Caudate nucleus (tissue), 63 donors: ENCODE measurements at places on chromosomes 5 and 9.
A peak's percentile ranks its signal among the peaks of the same experiment; 100 is the strongest.

GRCh38 chr5:89028595-89029285 lies 145.8 kb upstream of the MEF2C start:
- no peak for DNase-seq

DNA sequence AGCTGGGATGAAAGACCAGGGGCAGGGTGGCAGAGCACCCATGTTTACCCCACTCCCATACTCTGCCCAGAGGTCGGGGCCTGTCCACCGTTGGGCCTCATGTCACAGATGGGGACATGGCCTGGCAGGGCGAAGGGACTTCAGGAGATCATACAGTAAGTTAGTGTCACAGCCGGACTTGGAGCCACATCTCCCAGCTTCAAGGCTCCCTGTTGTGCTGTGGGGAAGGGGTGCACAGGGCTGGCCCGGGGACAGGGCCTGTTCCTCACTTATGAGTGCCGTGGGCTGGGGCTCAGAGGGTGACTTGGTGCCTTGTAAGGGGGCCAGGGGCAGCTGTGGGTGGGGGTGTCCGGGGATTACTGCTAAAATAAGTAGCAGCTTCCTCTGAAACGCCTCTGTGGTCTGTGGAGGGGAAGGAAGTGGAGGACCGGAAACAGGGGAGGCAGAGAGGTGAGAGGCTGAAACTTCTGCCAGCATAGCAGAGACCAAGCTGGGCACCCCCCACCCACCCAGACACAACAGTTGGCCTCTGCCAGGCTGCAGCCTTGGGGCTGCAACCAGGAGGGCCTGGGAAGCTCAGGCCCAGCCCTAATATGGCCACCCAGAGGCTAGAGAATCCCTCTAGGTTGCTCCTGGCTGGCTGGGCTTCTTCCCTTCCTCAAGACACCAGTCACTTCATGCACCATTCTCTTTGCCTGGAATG lies 41.1 kb upstream of the NEK6 start:
- no peak for DNase-seq

- DNase-seq = no peak
These were observed 152.6 kb upstream of the FST start for GRCh38 chr5:53327811-53328334.

DNA sequence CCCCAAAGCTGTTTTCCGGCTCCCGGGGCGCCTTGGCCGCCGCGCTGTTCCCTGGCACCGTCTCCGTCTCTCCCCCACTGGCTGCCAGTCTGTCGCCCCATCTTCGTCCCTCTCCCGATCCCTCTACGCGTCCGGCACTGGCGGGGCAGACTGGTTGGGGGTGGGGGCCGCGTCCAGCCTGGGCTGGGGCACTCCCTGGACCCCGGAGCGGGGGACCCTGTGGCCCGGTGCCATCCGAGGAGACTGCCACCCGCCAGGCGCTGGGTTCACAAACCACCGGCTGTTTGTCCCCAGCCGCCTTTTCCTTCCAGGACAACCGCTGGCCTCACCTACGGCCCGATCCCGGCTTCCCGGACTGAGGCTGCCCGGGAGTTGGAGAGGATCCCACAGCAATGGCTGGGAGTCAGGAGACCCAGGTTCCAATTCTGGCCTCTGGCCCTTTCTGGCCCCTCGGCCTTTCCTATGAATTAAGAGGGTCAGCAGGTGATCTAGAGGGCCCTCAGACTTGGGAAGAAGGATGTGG lies 1.0 kb upstream of the FIBCD1 start:
- DNase-seq = no peak

- DNase-seq = no peak
These were observed 310.4 kb downstream of the GADD45G start for GRCh38 chr9:89915187-89915586.

DNA sequence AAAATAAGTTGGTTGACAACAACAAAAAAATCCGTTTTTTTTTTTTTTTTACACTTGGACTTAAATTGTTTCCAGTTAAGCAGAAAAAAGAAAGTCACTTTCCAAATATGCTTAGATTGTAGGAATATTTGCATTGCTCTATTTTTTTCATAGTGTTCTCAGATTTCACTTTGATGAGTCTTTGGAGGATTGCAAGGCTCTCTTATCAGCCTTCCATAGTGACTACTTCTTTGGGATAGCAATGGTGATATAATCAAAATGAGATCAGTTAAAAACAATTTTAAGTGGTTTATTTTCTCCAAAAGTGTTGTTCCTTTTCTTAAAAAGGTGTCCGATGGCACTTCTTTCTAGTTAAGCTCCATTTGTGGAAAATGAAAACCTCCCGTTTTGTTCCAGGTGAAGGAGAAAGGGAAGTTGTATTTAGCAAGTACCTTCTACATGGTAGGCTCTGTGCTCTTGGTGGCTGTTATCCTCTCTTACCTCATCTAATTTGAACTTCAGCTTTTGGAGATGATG lies 3.9 kb downstream of the RASGRF2 start:
- no peak for DNase-seq

DNA sequence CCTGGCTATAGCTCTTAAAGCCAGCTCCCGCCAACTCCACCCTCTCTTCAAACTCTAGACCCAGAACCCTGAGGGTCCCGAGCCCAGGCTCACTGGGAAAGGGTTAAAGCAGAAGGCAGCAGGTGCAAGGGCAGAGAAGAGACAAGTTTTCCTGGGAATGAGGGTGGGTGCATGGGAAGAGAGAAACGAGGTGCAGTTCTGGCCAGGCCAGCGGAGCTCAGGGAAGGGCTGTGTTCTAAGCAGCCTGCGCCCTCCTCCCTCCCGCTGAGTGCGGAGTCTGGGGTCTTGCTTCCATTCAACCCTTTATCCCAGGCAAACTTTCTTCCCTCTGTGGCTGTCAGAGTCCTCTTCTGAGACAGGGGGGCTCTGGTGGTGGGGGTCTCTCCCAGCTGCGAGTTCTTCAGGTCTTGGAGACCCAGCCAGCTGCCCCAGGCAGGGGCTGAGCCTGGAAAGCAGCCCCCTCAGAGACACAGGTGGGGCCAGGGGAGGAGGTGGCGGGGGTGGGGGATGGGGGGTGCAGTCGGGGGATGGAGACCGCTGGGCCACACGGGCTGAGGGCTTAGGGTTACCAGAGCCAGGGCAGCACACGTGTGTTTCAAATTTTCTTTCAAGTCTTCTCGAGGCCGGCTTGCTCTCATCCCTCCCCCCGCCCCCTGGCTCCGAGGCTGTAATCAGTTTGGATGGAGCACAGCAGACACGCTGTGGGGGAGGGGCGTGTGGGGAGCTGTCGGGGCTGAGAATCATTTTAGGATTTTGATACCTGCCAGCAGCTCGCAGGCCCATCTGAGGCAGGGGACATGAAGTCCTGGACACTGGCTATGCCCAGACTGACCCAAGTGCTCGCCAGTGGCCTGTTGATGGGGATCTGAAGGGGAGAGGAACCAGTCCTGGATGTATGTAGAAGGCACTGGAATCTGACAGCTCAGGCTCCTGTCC lies 169.6 kb upstream of the SMIM23 start:
- no peak for DNase-seq

- DNase-seq = no peak
These were observed 2.8 kb upstream of the OR2V1 start for GRCh38 chr5:181133610-181134231.

DNA sequence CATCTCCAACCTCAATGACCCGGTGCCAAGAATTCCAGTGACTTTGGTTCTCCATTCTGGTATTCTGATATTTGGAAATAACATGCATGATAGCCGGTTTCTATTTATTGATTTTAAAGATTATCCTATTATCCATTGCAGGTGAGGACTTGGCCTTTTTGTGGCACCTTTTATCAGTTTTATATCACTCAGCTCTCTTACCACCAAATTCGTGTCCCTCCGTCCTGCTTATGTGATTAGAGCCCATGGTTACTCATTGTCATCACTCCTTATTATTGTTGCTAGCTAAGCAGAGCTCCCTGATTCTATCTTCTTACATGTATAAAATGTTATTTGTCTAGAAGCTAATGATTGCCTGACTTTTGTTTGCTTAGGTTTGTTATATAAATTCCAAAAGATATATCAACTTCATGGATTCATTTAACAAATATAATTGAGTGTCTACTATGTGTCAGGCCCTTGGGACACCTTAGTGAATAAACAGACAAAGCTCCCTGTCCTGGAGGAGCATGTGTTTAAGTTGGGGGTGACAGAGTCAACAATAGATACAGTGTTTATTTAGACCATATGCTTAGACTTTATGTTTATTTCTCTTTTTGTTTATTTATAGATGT lies 138.2 kb downstream of the ADAMTS16 start:
- no peak for DNase-seq

DNA sequence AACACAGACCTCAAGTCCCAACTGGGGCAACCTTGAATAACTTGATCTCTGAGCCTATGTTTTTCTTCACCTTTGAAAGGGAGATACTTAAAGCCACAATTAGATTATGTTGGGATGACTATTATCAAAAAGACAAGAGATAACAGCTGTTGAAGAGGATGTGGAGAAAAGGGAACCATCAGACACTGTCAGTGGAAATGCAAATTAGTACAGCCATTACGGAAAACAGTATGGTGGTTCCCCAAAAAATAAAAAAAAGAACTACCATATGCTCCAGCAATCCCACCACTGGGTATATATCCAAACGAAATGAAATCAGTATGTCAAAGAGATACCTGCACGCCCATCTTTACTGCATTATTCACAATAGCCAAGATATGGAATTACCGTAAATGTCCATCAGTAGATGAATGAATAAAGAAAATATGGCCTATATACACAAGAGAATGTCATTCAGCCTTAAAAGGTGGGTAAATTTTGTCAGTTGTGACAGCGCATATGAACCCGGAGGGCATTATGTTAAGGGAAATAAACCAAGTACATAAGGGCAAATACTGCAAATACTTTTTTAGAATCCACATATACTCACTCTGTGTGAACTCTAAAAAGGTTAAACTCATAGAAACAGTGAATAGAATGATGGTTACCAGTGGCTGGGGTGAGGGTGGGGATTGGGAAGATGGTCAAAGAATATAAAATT lies 12.7 kb downstream of the FAT2 start:
- DNase-seq = no peak

- DNase-seq = no peak
These were observed 489.3 kb downstream of the ANXA1 start for GRCh38 chr9:73640971-73641370.

DNA sequence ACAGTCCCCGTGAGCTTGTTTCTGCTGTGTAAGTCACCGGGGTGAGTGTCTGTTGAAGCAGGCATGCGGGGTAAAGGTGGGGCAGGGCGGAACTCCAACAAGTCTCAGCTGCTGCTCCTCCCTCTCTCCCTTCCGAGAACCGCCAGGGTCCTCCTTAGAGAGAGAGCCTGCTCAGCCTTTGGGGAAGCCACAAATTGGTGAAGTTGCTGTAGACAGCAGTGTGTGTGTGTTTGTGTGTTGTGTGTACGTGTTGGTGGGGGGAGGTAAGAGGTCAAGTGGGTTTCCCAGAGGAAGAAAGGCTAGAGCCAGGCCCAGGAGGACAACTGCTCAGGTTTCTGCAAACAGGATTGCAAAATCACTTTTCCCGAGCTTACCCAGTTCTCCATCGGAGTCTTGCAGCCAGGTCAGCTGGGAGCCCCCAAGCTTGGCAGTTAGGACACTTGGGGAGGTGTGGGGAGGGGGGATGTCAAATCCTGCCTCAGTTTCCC lies 38.9 kb upstream of the DAB2IP start:
- DNase-seq = no peak

DNA sequence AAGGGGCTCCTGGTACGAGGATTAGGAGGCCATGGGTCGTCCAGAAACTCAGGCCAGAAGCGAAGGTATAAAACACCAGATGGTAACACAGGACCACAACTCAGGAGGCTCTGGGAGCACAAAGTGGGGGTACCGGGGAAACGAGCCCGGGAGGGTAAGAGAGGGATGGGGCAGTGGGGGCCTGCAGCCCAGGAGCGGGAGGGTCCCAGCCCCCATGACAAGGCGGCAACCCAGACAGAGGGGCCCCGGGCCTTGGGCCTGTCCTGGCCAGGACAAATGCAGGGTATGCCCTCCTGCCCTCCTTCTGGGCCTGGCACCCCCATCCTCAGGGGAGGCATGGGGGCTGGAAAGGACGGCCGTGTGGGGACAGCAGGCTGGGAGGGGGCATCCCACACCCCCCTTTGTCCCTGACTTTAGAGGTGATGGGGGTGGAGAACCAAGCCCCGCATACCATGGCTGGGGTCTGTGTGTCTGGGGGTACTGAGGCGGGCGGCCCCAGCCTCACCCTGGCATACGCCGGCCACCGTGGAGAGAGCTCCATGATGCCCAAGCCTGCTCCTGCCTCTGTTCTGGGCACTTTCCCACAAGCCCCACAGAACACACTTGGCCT lies 47.0 kb upstream of the EXOC3 start:
- no peak for DNase-seq

GRCh38 chr5:31811210-31811609 lies 172.3 kb downstream of the PDZD2 start:
- no peak for DNase-seq

- DNase-seq = no peak
These were observed 51.2 kb downstream of the CHD1 start for GRCh38 chr5:98877600-98877999.

DNA sequence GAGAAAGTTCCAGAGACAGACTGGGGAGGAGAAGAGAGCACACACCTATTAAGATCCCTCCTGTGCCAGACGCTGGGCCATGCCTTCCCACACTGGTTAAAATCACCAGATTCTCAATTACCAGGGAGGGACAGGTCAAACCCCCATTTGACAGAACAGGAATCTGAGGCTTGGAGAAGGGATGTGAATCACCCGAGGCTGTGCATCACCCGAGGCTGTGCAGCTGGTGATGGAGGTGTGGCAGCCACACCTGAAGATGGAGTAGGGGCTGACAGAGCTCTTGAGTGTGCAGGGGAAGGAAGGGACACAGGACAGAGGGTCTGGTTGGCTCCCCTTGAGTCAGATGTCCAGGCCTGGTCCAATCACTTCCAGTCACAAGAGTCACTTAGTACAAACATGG lies 70.6 kb downstream of the LMX1B start:
- no peak for DNase-seq

GRCh38 chr5:148542812-148543211 lies 111.5 kb downstream of the HTR4 start:
- no peak for DNase-seq

GRCh38 chr5:65722575-65723403 lies 784 bp downstream of the NLN start:
- peak; percentile 40 for DNase-seq

DNA sequence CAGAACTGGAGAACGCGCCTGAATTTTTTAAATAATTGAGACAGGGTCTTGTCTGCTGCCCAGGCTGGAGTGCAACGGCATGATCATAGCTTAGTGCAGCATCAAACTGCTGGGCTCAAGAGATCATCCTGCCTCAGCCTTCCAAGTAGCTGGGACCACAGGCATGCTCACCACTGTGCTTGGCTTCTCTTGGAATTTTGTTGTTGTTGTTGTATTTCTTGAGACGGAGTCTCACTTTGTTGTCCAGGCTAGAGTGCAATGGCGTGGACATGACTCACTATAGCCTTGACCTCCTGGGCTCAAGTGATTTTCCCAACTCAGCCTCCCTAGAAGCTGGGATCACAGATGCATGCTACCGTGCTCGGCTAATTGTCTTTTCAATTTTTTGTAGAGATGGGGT lies 58.4 kb upstream of the DAB2IP start:
- no peak for DNase-seq
